T-helper 2 cell (primary cell): ENCODE measurements at places on chromosomes 7 and 10.

- DNase-seq = no peak
Observed at GRCh38 chr10:51405580-51406351, 293.6 kb downstream of the CSTF2T start.

DNA sequence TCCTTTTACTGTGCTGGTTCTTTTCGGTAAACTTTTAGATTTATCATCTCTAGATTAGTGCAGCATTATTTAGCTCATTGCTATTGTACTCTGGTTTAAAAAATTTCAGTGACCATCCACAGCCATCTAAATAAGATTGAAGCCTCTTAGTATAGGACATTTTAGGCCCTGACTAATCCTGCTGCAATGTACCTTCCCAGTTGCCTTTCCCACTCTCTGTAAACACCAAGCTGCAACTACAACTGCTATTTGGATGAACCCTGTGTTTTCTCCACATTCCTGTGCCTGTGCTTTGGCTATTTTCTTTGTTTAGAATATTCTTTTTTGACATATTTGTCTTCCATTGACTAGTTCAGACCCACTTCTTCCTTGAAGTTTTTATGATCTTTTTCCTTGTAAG lies 314.6 kb downstream of the AUTS2 start:
- no peak for DNase-seq

DNA sequence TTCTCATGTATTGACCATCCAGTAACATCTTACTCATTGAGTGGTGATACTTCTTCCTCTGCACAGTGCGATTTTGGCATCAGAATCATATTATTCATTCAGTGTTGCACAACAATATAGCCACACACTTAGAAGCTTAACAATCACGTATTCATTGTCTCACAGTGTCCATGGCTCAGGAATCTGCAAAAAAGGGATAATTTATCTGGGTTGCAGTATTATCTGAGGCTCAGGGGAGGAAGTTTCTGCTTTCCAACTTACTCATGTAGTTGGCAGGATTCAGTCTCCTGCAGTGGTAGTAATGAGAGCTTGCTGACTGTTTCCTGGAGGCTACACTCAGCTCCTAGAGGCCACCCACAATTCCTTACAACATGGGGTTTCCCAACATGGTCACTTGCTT lies 803.6 kb downstream of the SORCS1 start:
- no peak for DNase-seq

- no peak for DNase-seq
Observed at GRCh38 chr10:35523670-35524225, 81.4 kb upstream of the GJD4 start.

DNA sequence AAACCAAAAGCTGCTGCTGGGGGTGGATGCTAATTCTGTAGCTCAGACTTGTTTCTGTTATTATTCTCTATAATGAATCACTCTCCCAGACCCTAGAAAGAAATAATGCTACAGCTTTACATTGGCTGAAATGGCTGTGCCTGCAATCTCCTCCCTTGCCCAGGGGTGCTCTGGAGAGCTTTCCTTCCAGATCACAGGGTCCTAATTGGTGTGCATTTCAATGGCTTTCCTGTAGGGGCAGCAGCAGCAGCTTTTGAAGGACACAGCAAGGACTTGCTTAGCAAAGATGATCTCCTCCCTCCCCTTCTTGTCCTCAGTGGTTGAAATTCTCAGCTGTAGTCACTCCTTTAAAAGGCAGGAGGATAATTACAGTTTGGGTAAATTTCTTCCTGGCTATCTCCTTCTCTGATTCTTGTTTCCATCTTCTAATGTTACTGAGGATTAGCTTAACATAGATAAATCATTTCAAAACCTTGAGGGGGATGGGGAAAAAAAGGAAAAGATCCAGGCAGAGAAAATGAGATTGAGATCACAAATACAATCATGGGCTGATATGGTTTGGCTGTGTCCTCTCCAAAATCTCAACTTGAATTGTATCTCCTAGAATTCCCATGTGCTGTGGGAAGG lies 120.2 kb upstream of the CTTNBP2 start:
- no peak for DNase-seq

DNA sequence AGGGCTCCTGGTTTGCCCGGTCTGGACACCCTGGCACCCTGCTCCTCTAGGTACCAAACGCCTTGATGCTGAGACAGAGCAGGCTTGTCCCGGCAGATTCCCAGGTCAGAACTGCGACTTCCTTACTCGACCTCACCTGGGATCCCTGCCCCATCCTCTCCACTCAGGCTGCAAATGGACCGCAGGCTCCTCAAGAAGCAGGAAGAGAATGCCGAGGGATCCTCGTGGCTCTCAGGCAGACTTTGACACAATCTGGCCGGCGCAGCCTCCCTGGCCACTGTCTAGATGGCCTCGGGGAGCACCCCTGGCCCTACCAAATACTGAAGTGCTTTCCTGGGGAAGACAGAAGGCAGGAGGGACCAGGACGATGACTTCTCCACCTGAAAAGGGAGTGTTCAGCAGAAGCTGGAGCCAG lies 421 bp upstream of the NODAL start:
- no peak for DNase-seq

- no peak for DNase-seq
Observed at GRCh38 chr7:71239586-71240268, 107.8 kb downstream of the GALNT17 start.

- DNase-seq = no peak
Observed at GRCh38 chr7:113299748-113300147, 181.4 kb upstream of the SMIM30 start.

DNA sequence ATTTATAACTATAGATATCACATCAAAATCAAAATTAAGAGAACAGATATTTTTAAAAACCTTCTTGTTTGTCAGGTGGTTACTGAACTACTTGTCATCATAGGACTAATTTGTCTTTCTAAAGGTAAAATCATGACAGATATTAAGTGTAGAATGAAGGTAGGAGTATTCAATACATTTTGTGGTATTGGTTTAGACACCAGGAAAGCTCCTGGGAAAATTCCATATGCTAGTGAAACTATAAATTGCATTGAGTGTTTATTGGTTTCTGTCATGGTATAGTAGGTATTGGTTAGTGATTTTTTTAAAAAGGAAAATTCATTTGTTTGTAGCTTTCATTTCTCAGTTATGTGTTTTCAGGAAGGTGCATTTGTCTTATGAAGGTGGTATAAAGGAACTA lies 132.7 kb downstream of the KCND2 start:
- no peak for DNase-seq

DNA sequence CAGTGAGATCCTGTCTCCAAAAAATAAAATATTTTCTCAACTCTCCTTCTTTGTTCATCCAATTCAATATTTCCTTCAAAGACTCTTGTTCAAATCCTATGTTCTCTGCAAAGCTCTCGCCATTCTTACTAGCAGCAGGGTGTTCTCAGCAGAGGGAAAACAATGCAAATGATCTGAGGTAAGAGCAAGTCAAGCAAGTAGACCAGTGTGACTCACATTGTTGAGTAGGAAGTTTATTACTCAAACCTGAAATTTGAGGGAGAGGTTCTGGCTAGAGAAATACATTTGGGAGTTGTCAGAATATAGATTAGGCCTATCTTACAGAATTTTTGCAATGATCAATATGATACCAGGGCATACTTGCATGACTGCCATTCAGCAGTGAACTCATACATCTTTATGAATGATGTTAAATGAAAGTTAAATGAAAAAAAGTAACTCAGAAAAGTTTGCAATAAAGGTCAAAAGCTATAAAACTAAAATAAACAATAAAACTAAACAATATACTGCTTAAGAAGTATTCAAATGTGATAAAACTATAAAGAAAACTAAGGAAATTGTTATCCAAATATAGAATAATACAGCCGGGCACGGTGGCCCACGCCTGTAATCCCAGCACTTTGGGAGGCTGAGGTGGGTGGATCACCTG lies 5.8 kb downstream of the IDE start:
- no peak for DNase-seq

- DNase-seq = no peak
Observed at GRCh38 chr10:124378881-124379471, 39.7 kb downstream of the OAT start.

DNA sequence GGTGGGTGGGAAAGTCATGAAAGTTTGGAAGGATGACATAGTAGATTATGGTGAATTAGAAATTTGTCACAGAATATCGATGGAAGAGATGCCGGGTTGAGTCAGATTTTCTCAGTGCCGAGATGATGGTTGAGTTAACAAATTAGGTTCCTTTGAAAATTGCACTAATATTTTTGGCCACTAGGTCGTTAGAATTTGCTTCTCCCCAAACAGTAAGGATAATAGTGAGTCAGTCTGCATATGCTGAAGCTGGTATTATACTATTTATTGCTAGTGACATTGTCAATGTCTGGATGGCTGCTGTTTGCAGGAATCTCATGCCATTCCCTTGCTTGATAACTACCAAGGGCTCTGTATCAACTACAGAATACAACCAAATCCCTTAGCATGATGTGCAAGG lies 37.7 kb upstream of the MINDY3 start:
- no peak for DNase-seq
